ENCODE measurements at places on chromosomes 11 and 22.

- no peak for DNase-seq
Observed at GRCh38 chr22:40413873-40414272, 43.5 kb downstream of the SGSM3 start.

DNA sequence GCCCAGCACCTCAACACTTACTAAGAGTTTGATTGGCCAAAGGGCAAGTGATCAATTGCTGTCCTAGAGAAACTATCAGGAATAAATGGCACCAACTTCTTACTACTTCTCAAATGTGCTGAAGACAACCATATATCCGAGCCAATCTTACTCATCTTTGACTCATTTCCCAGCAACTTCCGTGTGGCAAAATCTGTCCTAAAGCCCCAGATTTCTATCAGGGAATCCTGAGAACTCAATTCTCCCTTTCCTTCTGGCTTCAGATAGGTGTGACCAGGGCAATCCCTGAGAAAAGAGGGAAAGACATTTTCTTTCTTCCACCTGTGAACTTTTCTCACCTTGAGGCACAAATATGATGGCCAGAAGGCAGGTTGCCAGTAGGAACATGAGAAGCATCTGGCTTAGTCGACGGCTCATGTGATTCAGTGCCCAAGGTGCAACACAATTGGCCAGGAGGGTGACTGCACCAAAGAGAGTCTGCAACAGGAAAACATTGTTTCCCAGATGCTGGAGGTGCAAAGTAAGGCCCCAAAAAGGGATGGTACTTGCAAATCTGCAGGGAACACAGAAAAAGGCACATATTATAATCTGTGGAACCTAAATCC lies 21.8 kb upstream of the SLC22A24 start:
- no peak for DNase-seq

DNA sequence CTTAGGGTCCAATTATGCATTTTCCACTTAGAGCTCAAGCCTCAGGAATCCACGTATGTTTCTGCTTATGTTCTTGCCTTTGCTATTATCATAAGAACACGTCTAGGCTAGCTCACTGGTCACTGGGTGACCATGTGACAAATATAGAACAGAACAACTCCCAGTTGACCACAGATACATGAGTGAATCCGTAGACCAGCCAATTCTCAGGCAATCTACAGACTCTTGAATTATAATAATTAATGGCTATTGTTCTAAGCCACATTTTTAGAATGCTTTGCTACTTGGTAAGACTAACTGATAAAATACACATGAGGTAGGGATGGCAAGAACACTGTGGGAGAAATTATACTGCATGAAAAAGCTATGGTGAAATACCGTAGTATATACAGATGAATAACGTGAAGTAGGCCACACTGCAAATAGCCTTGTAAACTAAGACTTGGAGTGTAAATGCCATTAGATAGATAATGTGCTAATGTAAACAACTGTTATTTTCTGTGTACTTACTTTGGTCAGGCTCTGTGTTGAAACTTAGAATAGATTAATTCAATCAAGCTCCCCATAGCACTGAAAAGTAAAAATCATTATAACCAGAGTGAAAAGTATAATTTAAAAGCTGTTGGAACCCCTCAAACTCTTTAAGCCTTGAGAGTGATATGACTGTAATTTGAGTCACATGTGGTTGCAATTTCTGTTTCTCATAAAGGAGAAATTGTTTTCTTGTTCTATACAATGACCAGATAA lies 366.2 kb upstream of the CCDC179 start:
- no peak for DNase-seq

DNA sequence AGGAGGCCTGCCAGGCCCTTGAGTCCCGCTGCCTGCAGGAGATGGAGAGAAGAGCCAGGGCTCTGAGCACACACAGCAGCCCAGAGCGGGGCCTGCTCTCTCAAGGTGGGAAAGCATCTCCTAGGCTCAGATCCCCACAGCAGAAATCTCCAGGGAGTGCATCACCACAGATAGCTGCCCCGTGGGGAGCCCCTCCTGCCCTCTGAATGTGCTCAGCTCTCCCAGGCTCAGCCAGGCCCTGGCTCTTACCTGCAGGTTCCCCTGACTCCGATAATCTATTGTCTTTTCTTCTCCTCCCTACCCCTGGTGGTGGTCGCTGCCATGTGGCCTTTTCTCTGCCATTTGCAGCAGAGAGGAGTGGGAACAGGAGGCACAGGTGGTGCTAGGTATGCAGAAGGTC lies 49.9 kb downstream of the BTG4 start:
- no peak for DNase-seq

DNA sequence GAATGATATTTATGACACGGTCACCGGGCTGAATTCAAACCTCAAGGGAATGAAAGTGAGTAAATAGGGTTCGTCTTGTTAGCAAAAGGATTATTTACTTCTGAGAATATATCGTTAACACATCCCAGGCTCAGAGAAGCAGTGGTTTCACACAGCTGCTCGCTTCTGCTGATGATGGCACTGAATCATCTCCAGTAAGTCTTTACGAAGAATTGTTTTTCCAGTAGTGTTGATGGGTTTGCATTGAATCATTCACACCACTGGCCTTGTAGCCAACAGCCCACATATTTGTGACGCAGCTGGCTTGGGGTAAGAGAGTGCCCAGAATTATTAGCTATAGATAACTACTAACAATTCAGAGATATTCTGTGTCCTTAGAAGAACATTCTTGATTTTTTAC lies 236.3 kb downstream of the CADM1 start:
- DNase-seq: no peak

DNA sequence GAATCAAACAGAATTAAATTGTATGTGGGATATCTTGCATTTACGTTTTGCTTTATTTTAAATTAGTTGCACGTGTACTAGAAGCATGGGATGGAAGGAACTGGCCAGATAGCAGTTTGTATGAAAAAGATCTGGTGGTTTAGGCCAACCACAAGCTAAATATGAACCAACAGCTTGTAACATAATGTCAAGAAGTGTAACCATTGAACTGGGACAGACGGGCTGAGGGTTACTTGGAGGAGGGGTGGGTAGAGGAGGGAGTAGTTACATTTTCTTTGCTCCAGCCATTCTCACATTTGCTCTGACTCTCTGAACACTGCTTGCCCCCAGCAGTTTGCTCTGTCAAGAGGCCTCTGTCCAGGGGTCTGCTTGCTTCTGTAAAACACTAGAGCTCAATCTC lies 31.7 kb upstream of the CXCR5 start:
- DNase-seq: no peak

GRCh38 chr11:126135235-126136176 lies 72.8 kb upstream of the CDON start:
- DNase-seq: no peak

- no peak for DNase-seq
Observed at GRCh38 chr11:131219646-131220045, 150.8 kb upstream of the NTM start.

DNA sequence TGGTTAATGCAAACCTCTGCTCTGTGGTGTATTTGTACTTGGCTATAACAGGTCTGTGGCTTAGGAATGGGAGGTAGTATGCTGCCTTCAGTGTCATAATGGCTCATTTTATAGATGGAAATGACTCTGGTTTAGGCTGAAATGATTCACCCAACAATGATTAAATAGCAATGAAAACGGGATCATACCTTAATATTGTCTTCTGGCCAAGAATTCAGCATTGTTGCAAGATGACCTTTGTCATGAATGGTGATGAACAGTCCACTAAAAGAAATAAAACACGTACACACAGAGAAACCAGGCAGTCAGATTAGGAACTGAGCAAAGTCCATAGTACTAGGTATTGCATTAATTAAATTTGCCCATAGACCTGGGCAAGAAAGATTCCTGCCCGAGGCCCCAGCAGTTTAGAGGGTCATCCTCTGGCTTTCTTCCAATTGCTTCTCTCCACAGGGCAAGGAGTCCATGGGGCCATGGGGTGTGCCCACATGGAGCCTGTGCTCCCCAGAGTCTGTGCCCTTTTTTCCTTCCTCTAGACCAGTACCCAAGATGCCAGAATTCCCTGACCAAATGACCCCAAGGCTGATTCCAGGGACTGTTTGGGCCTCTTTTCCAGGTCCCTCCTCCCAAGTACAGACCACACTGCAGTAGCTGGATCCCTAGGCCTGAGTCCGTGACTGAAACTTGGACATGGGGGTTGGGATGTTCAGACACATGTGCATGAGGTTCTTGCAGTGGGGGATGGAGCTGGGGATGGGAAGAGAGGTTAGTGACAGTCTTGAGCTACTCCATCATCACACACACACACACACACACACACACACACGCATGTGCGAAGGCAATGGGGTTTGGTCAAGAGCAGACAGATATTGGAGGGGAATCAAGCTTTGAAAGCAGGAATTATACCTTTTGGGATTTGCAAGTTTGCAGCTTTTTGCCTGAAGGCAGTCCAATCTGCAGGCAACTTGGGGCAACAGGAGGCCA lies 134.2 kb downstream of the CCDC81 start:
- no peak for DNase-seq

- no peak for DNase-seq
Observed at GRCh38 chr11:11569936-11570491, 51.8 kb downstream of the GALNT18 start.

DNA sequence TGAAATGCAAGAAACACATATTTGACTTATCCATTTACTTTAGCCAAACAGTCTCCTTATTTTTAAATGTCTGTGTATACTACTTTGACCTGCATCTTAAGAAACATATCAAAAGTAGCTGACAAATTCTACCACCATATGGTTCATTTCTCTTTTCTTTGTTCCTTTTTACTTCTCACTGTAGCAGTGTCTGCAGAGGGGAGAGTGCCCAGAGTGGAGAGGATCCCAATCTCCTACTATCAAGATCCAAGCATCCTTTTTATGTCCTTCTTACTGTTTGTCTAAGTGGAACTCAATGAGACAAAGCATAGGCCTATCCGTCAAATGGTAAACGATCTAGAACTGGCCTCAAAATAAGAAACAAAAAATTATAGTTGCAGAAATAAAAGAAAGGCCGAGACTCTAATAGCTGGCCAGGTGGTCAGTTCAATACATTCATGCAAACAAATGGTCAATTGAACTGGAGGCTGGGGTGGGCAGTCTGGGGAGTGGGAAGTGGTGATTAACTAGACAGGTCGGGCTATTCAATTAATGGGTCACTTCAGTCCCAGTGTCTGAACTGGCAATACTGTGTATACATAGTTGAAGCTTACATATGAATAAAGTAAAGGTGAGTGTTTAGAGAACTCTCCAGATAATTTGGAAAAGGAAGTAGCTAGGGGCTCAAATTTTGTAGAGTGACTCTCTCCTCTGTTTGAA lies 149.1 kb downstream of the MAML2 start:
- no peak for DNase-seq

GRCh38 chr22:32236970-32237369 lies 18.2 kb downstream of the SLC5A4 start:
- DNase-seq: no peak

DNA sequence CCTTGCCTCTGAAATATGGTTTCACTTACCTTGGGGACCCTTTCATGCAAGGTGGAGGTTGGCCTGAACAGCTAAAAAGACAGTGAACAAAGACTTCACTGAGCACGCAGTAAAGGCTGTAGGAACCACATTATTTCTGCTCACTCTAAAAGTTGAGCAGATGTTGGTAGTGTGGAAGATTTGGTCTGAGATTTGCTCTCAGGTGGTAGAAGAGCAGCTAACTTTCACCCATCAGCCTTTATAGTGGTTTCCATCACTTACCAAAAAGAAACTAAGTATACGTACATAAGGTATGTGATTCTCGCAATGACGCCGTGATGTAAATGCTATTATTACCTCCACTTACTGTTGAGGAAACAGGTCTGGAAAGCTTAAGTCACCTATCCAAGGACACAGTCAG lies 47.3 kb downstream of the PRR5L start:
- no peak for DNase-seq

DNA sequence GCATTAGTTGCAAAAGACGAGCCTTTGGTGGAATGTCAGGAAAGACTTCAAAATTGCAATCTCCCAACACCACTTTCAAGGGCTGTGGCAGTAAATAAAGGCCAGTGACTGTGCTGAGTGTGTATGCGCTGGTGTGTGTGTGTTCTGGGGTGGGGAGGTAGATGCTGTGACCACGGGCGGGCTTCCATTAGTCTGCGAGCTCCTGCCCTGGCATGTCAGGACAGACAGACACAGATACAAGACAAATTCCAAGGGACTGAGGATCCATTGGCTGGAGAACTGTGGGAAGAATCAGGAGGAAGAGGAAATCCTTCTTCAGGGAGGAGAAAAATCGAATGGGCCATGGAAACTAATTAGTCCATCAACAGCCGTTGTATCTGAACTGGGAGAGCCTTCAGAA lies 83.6 kb downstream of the FEZ1 start:
- DNase-seq: no peak

GRCh38 chr11:31601635-31602282 lies 92.2 kb downstream of the ELP4 start:
- DNase-seq: no peak

GRCh38 chr22:27062910-27063309 lies 405.5 kb downstream of the MIAT start:
- no peak for DNase-seq

- DNase-seq: no peak
Observed at GRCh38 chr11:19735157-19735908, 22.7 kb downstream of the NAV2 start.

DNA sequence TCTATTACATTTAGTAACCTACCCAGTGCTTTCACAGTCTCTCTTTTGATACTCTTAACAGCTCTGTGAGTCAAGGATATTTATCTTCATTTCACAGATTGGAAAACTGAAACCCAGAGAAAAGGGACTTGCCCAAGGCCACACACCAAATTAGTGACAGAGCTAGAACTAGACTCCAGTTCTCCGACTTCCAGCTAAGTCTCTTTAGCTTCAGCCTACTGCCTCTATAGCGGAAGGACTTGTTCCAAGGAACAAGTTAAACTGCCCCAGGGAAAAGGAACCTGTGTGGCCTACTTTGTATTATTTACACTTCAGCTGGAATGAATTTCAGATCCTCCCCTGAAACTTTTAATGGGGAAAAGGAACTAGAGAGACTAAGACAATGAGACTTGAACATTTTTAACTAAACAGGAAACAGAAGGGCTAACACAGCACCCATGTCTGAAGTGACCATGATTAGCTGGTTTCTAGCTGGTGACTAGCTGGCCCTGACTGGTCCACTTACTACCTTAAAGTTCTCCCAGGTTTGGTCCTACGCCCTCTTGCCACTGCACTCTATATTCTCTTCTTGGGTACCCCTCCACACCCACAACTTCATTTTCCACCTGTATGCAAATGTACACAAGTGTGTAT lies 1.3 kb downstream of the LRRC51 start:
- no peak for DNase-seq

DNA sequence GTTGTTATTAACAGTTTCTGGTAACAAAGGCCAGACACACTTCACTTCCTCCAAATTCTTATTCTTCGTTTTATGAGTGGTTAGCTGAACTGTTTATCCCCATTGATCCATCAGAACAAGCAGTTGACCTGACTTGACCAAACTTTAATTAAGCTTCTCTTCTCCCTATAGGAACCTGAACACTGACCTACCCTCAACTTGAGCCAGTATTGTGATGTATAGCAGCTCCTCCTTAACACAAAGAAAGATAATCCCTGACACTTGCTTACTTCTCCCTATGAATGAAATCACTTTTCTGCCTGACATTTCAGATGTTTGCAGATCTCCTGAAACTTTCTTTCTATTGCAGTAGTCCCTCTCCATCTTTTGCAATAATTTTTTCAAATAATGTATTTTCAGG lies 41.9 kb downstream of the ANO5 start:
- no peak for DNase-seq
